Esophagus squamous epithelium (tissue), 5 donors: ENCODE measurements at places on chromosomes 16 and 17.

DNA sequence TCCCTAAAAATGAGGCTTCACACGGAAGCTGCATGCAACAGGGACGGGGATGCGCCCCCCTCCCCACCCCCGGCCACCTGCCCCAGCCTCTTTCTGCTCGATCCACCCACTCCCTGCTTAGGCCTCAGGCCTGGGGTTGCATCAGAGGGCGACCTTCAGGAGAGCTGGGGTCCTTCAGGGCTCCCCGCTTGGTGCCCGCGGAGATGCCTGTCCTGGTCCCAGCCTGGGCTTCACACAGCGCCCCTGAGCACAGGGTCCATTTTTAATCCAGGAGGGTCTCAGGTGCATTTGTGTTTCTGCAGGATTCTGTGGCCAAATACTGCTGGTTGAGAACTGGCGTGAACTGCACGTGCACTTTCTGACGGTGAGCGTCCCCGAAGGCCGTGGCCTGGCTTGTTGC, 7.4 kb upstream of the APRT start:
- DNase-seq, result no peak

- DNase-seq, result no peak
Measured at GRCh38 chr17:42950044-42950783, 14.0 kb downstream of the AARSD1 start.

DNA sequence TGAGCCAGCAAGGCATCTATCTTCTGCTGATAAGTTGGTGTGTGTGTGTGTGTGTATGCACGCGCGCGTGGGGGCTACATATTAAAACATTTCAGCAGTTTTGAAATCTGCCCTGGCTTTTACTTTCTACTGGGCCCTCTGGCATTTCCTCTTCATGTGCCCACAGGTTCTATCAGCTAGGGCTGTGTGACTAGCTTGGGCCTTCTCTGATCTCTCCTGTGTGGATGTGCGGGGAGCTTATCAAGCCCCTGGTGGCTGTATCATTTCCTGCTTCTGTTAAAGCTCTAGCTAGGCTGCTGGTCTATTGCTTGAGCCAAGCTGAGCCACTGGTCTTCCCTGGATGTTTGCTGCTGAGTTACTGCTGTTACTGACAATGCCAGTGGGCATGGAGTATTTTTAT, 132.5 kb downstream of the AATF start:
- DNase-seq, result no peak

DNA sequence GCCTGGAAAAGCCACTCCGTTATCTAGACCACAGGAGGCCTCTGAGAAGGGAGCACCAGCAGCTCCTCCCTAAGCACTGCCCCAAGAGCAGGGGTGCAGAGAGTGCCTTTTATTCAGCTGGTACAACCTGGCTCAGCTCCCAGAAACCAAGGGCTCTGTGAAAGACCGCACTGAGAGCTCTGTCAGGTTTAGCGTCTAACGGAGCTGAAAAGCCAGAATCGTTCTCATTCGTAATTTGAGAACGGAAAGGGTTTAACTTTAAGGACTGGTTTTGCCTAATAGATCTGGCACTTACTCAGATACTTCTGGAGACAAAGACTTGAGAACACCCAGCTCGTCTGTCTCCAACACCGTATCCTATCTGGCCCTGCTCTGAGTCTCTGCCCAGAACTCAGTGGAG, 13.5 kb downstream of the MPG start:
- DNase-seq, result no peak

- no peak for DNase-seq
Measured at GRCh38 chr17:74454197-74455024, 12.0 kb upstream of the CD300A start.

- no peak for DNase-seq
Measured at GRCh38 chr16:66651474-66651765, 45.1 kb downstream of the CMTM4 start.
